Stimulated activated CD8-positive, alpha-beta memory T cell treated with anti-CD3 and anti-CD28 coated beads, Interleukin-7, amount 100 ng/mL, for 1 hour (primary cell): ENCODE measurements at places on chromosomes 5 and 9.

DNA sequence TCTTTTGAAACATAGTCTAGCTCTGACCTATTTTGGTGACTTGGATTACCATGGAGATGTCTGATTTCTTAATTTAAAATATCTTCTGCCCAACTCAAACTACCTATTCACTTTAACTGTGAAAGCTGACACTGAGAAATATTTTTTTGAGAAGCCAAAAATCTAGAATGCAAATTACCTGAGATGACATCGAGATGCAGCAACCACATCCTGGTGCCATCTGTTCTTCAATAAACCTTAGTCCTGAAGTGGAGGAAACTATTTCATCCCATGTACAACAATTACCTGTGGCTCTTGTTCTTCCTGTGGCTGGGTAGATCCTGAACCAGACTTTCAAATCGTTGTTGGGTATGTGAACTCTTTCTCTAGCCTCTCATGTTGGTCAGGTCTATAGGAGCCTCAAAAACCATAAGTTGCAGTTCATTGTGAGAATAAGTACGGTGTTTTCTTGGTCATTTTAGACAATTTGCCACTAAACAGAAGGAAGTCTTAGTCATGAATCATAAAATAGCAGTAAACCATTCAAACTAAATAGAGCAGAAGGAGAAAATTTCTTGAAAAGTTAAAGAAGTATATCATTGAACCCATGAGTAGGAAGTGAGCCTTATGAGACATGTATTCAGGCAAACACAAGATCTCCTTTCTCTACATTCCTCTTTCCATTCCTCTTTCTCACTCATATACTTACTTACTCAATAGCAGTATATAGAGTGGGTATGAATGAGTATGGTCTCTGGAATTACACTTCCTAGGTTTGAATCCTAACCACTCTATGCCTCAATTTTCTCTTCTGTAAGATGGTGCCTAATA, 176.0 kb downstream of the HMHB1 start:
- DNase-seq, result no peak

GRCh38 chr5:169580964-169581363, 2.6 kb upstream of the SPDL1 start:
- no peak for DNase-seq

DNA sequence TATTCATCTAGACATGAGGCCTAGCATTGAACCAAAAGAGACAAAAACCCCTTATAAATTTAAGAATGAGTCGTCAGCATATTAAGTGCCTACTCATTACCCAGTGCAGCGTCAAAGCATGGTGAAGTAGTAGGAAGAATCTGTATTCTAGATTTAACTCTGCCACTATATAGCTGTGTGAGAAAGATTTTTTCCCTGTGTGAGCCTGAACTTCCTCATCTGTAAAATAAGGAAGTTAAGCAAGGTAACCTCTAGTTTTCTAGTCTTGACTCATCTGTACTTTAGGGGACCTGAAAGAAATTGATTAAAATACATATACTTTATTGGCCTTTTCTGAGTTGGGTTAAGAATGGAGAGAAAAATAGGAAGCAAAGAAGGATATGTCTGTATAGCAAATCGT, 82.1 kb upstream of the RUSC2 start:
- no peak for DNase-seq

DNA sequence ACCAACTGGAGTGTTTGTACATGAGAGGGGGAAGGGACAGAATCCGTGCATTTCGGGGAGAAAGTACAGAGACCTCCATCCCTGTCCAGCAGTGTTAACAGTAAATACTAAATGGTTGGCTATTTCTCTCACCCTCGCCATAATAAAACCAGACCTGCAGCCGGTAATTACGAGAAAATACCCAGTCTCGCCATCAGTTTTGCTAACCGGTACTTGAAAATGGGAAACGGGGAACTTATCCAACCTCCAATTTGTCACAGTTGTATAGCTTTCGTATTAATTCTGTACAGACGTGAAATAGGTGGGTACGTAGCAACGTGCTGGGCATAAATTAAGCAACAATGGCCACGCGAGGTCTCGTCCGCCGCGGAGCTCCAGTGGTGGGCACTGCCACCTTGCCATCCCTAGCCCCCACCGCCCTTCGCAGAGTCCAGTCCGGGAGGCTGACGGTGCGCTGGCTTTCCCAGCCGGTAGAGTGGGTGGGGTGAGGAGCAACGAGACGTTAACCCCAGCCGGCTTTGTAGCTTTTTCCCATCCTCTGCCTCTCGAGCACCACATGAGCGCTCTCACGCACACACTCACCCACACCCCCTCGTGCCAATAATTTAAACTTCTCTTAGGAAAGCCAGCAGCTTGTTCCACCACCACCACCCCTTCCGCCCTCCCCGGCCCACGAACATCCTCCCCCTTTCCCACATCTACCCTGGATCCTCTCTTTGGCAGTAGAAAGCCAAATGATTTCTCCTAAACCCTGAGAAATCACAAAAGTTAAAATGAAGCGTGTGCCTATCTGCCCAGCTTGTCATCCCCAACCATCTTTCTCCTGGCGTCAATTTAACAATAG, 1.8 kb downstream of the ELAVL2 start:
- DNase-seq, result no peak

- no peak for DNase-seq
Measured at GRCh38 chr9:108041551-108041950, 552.0 kb upstream of the KLF4 start.

- DNase-seq, result no peak
Measured at GRCh38 chr9:86842573-86842972, 104.7 kb downstream of the GAS1 start.

DNA sequence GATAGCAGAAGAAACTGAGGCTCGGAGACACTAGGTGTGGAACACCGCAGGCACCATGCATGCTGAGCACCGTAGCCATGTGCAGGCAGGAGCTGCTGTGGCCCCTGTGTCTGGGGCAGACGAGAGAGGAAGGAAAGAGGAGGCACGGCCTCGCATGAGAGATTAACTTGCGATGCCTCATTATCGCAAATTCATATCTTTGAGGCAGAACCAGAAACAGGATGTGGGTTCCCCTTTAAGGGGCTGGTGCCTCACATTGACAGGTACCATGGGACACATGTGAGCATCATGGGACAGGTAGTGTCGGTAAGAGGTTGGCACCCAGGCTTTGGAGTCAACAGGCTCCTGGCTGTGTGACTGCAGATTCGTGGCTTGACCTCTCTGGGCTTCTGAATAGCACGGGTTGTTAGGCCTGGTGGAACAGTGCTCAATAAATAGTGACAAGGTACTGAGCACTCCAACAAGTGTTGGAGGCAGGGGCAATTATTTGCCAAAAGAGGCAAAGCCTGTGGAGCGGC, 40.8 kb downstream of the NAIF1 start:
- DNase-seq, result peak; percentile 45

- DNase-seq, result no peak
Measured at GRCh38 chr9:92763721-92764380, 782 bp downstream of the BICD2 start.

- no peak for DNase-seq
Measured at GRCh38 chr5:159891371-159891770, 24.9 kb upstream of the ADRA1B start.

DNA sequence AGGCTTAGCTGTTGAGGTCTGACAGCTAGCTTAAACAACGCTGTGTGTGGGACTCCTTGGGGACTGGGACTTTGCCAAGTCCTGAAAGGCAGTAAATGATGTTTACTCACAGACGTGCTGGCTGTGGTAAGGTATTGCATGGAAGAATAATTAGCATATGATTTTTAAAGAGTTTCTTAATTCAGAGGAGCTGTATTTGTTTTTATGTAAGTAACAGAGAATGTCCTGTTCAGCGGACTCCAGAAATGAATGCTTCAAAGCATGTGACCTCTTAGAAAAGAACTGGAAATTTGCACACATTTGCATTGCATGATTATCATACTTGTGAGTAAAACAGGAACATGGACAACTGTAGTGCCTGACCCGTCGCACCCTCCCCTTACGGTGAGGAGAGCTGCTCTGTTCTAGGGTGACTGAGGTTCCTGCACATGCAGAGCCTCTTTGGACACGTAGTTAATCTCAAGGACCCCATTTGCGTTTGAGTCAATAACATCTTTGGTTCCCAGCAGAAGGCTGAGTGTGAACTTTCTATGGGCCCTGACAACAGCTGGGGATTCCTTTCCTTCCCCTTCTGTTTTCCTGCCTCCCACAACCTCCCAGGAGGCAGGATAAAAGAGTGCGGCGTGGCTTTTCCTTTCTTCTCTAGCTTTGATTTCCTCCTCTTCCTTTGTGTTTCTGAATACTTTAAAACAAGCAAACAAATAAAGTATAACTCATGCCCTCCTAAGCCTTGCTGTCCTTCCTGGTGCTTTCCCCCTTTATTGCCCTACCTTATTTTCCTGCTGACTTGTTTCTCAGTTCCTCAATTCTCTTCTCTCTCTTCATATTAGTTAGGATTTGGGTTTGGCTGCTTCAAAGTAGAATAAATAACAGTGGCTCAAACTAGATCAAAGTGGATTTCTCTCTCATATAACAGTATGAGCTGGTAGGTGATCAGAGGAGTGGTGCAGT, 157.2 kb upstream of the CD180 start:
- DNase-seq, result no peak

DNA sequence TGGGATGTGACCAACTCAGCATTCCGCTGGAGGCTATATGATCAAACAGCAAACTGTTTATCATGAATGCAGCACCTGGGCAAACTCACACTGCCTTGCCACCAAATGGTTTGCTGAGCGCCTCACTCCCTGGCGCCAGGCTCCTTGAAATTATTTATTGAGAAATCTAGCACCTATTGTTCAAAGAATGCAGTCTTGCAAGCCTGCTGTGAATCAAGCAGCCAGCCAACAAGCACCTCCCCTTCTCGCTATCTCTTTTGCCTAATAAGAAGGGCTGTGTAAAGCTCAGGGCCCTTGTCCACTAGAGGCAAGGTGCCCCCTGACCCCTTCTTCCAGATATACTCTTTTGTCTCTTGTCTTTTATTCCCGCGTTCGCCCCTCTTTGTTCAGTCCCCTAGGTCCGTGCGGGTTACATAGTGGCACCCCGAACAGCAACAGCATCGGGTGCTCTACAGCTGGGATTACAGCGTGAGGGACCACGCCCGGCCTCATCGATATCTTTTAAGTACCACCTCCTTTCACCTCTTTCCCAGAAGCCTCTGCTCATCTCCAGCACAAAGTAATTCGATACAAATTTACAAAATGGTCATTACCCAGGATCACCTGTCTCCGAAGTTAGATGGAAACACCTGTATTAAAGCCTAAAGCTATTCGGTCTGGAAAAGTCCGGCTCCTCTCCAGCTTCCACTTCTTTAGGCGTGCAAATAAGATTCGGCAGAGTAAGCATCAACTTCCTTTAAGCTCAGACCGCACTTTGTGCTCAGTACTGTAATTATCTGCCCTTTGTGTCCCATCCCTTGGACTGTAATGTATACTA, 896 bp downstream of the RIGI start:
- DNase-seq, result no peak

DNA sequence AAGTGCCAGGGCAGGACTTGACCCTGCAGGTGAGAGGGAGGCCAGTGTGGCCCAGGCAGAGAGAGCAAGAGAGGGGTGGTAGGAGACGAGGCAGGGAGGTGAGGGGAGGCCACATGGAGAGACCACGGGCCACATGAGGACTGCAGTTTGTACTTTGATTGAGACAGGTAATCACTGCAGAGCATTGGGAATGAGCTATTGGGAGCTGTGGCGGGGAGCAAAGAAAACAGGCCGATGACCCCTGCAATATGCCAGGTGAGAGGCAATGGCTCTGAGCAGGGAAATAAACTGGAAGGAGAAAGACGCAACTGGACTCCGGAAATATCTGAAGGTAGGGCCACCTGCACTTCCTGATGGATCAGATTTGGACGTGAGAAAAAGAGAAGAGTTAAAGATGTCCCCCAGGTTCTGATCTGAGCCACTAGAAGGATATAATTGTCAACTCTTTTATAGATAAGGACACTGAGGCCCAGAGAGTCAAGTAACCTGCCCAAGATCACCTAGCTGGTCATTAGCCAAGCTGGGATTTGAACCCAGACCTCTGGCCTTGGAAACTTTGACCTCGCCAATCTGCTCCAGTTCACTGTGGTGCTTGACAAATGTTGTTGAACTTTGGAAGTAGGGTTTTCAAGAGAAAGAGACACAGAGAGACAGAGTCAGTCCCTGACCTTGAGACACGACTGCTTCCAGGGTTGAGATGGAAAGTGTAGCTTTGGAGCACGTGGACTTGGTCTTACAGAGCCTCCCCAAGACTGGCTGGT, 42.3 kb downstream of the DUSP1 start:
- DNase-seq, result no peak

DNA sequence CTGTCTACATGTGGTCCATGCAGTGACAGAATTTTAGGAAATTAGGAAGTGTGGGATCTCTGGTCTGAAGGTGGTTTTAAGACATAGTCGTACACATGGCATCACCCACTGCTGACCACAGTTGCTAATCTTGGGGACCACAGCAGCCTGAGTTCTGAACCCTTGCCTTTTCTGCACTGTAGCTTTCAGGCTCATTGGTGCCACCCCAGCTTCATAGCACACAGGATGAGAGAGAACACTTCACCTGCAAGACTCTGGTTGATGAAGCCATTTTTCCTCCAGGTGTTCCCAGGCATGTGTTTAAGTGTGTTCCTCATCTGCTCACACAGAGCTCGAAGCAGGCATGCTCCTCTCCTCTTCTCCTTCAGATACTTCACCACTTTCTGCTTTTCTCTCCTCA, 68.2 kb upstream of the S1PR3 start:
- no peak for DNase-seq

DNA sequence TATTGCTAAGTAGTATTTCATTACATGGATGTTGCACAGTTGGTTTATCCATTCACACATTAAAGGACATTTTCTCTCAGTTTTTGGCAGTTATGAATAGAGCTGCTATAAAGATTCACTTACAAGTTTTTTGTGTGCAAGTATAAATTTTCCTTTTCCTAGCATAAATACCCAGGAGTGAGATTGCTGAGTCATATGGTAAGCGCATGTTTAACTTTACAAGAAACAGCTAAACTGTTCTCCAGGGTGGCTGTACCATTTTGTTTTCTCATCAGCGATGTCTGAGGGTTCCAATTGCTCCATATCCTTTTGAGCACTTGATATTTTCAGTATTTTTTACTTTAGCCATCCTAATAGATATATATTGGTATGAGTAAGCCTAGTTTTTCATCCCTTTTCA, 16.4 kb upstream of the ABCA1 start:
- no peak for DNase-seq

DNA sequence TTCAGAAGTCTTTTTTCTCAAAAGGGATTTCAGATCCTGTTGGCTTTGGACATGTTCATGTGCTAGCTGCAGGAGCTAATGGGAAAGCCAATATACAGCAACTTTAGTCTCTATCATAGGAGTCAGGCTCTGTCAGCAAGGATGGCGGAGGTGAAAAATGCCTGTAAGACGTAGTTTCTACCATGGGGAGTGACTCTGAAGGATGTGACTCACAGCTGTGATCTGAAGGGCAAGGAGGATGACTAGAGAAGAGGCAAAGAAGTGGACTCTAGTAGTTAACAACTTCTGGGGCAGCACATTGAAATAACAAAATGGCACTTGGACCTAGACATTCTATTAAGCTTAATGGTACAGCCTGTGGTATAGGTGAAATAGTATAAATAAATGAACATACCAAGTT, 3.1 kb upstream of the NDUFS4 start:
- DNase-seq, result no peak

GRCh38 chr5:883475-884181, 9.0 kb downstream of the BRD9 start:
- no peak for DNase-seq
